ENCODE measurements at places on chromosomes 2 and 18.
A peak's percentile ranks its signal among the peaks of the same experiment; 100 is the strongest.

GRCh38 chr2:187435078-187435477 lies 13.0 kb downstream of the CALCRL start:
- no peak for DNase-seq

- DNase-seq: no peak
These were observed 133.3 kb downstream of the LCLAT1 start for GRCh38 chr2:30580391-30580790.

DNA sequence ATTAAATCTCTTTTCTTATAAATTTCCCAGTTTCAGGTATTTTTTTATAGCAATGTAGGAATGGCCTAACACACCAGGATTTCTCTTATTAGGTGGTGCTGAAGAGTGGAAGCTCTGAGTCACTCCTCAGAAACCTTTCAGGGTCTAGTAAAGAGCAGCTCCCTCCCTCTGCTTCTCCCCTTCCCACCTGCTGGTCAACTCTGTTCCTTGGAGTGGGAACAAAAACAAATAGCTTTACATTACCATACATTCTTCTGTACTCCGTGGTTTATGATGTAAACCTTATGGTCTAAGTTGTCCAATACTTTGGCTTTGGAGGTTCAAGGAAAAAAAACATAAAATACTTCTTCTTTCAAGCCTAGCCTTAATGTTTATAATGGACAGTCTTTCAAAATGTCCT lies 2.7 kb upstream of the IL1R1 start:
- no peak for DNase-seq

- no peak for DNase-seq
These were observed 2.1 kb downstream of the ARID5A start for GRCh38 chr2:96538487-96539214.

- no peak for DNase-seq
These were observed 265.2 kb upstream of the APCDD1 start for GRCh38 chr18:10188971-10189810.

GRCh38 chr18:46344416-46345180 lies 240.4 kb downstream of the HAUS1 start:
- no peak for DNase-seq

DNA sequence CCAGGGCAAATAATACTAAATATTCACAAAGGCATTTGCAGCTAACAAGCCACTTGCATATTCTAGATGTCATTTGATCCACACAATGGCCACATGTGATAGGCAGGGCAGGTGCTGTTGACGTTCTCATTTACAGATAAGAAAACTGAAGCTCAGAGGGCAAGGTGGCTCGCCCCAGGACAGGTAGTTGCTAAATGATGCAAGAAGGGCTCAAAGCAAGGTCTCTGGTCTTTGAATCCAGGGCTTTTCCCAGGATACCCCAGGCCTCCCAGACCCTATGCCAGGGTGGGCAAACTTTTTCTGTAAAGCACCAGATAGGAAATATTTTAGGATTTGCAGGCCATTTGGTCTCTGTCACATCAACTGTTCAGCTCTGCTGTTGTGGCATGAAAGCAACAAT lies 35.1 kb downstream of the LOXHD1 start:
- DNase-seq: no peak

GRCh38 chr18:49813069-49813318 lies 339 bp downstream of the ACAA2 start:
- no peak for DNase-seq

GRCh38 chr2:53247956-53248735 lies 519.5 kb upstream of the CHAC2 start:
- DNase-seq: no peak

GRCh38 chr2:97796465-97797126 lies 83.2 kb downstream of the ZAP70 start:
- no peak for DNase-seq

DNA sequence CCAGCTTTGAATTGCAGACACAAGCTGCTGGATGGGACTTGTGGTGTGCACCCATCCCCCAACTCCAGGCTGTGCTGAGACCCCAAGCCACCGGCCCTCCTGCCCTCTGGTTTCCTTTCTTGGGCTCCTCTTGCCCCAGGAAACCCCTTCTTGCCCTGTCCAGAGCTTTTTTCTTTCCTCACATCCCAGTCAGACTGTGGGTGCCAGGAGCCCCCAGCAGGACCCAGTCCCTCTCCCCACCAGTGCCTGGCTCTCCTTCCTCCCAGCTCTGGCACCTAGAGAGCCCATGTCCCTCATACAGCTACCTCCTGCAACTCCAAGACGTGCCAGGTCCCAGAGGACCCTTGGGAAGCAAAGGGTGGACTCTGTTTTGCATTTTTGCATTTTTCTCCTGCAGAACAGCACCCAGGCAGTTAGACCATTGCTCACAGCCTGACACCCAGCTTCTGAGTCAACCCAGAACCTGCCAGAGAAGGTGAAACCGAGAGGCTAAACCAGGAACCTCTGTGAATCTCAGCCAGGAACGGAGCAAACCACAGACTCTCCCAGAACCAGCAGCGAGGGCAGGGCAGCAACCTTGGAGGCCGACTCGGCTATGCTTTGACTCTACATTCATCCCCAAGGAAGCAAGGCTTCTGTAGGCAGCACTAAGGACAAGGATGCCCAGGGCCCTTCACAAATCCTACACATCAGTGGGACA lies 221.1 kb downstream of the ANAPC1 start:
- no peak for DNase-seq

- no peak for DNase-seq
These were observed 35.9 kb downstream of the FHOD3 start for GRCh38 chr18:36333414-36333813.

GRCh38 chr2:86305915-86306254 lies 31.5 kb downstream of the REEP1 start:
- no peak for DNase-seq

- no peak for DNase-seq
These were observed 9.4 kb downstream of the COL3A1 start for GRCh38 chr2:188983427-188984064.

GRCh38 chr2:88601286-88601685 lies 26.0 kb downstream of the EIF2AK3 start:
- DNase-seq: no peak

GRCh38 chr2:203242518-203242917 lies 3.7 kb downstream of the CYP20A1 start:
- no peak for DNase-seq

DNA sequence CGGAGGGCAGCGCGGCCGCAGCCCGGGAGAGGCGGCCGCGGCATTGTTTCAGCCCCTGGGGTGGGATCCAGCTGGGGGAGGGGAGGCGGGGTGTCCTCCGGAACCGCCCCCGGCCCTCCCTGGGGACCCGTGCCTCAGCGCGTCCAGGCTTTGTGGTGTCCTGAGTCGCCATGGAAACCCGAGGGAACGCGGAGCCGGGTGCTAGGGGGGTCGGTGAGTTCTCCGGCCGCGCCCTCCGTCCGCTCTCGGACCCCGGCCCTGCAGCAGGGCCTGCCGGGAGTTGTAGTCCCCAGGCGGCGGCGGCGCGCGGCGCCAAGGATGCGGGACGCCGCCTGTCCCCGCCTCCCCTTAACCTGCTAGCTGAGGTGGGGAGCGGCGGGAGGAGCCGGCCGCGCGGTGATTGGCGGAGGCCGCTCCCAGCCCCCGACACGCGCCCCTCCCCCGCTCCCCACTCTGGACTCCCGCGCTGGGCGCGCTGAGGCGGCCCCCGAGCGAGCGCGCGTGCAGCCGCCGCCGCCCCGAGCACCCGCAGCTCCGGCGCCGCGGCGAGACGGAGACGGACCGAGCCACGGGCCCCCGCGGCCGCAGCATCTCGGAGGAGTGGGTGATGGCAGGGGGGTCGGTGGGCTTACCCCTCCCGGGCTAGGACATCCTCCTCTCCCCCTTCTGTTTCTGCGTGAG lies at the start of gene DPYSL5:
TSS of gene DPYSL5 (plus strand) at position 478 of the 681 bp plus-strand sequence. CDS start 50,368 bp downstream, outside the sequence.
- DNase-seq: peak; percentile 24

- no peak for DNase-seq
These were observed 82.8 kb upstream of the DSEL start for GRCh38 chr18:67599277-67599676.

DNA sequence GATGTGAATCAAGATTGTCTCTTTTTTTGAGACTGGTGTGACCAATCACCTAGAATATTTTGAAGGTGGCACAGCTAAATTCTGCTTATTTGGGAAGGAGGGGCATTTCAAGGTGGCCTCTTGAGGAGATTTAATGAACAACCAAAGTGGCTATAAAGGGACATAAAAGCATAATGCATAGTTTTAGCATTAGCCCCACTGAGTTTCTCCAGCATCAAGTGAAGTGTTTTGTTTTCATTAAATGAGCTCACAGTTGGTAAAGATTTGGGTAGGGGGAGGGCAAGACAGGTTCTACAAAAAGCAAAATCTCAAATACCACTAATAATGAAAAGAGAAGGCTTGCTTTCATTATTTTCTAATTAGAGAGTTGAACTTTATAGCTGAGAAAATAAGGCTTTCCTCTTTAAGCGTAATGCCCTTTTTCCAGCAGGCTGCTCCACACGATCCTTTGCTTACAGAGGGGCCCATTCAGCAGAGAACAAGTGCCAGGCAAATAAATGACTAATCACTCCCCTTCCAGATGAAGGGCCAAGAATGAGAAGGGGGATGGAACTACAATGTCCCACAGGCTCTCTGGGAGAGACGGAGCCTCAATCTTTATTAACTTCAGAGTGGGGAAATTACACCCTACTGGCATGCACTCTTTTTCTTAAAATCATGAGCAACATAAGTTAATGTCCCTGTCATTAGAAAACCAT lies 35.9 kb downstream of the LHCGR start:
- no peak for DNase-seq

GRCh38 chr2:65788556-65788955 lies 356.2 kb upstream of the SPRED2 start:
- DNase-seq: no peak

GRCh38 chr2:26542194-26542455 lies 64.2 kb upstream of the OTOF start:
- DNase-seq: no peak

DNA sequence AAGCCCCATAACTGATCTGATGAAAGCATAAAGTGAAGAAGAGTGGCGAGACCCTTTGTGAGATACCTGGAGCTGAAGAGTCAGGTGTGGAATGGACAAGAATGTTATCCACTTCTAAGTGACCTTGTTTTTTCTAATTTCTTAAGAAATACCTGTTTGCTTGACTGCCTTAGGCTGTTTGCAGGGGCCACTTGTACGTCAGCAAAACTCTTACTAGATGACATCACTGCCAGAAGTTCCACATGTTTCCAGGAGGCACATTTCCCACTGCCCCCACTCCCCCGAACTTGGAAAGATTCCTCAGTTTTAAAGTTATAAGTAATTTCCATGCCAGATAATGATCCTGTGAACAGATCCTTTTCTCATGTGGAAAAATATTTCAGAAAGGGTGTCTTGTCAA lies 8.0 kb downstream of the EPAS1 start:
- no peak for DNase-seq

DNA sequence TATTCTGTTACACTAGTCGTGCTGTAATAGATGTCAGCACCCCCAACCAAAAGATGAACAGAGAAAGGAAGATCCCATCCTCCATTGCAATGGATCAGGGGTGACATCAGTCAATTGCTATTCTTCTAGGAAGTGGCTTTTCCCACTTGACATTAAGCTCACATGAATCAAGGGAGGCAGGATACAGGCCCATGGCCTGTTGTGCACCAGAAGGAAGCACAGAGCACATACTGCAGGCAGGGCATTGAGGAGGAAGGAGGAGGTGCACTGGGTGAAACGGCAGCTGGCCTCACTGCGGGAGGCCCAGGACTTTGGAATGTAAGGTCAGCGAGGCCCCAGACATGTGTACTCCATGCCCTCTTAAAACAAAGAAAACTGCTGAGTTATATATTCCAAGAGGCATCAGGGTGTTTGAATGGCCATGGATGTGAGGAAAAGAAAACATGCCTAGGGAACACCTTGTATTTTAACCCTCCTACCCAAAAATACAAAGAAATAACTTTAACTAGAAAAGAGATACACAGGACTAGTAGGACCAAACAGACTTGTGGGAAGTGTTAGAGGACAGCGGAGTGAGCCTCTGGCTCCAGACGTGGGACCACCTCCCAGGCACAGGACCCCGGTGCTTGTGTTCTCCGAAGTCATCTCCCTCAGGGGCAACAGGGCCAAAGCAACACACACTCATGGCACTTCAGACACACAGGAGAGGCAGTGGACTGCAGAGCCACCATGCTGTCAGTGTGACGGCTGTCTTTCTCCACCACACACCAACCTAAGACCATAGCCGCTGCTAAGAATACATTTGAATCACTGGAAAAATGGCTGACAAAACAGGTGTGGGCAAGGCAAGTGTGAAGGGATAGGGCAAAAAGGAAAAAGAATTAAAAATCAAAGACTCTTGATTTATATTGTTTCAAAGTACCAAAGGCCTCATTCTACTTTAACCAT lies 51.4 kb upstream of the RIOK3 start:
- DNase-seq: no peak

- no peak for DNase-seq
These were observed 99.7 kb downstream of the SMAD2 start for GRCh38 chr18:47830772-47831171.

DNA sequence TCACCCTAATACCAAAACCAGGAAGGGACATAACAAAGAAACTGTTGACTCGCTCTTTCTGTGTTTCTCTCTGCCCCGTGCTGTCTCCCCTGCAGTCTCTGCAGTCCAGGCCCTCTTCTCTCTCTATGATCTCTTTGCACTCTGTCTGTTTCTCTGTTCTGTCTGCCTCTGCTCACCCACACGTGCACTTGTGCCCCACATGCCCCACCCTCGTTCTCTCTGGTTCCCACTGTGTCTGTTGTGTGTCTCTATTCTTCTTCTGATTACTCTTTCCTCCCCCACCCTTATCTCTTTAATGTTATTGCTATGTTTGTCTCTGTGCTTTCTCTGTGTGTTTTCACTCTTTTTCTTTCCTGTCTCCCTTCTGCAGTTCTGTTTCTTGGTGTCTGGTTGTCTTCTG lies 54.0 kb downstream of the NAT8 start:
- DNase-seq: peak; percentile 3

DNA sequence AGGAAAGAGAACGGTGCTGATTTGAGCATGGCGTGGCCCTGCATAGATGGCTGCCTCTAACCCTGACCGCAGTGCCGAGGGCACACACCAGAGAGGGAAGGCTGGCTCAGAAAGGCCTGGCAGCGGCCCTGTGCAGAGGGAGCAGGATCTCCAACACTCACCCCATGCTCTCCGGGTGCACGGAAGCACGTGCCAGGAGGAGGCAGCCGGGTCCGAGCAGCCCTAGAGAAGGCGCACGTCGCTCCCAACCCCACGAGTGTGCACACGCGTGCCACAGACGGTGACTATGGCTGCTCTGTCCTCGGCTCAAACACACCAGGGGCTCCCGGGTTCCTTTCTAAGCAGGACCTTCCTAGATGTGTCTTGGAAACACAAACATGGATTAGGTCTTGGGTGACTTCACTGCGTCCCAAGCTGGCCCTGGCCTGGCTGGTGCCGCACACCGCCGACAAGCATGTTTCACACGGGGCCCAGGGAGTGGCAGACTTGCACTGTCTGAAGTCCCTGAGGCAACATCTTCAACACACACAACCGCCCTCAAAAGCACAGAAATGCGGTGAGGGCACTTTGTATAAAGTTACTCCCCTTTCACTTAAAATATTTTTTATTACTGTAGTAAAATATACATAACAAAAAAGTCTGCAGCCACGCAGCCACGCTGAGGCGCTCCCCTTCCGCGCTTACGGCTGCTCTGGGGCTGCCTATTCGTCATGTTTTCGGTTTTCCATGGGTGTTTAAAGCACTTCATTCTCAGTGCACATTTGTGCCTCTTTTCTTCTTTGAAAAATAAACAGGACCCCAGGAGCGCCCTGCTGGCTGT lies 110.0 kb downstream of the ZNF516 start:
- DNase-seq: no peak
